ENCODE measurements at places on chromosomes 13 and 19. TPM values are rescaled to one million over a fixed set of nuclear protein-coding genes. Genes with fewer than 3 reads are reported as not detected.

CEACAM3 gene
- total RNA-seq, result not detected

SEMA6B gene
- total RNA-seq, result not detected

FGF21 gene
- total RNA-seq, result not detected

ZNF415 gene
- total RNA-seq, result 0.50 TPM

SELENOV gene
- total RNA-seq, result not detected

THSD8 gene
- 25.5 TPM for total RNA-seq

CERS1 gene
- not detected for total RNA-seq

STAP2 gene
- total RNA-seq, result 17.4 TPM

ZNF837 gene
- 1.9 TPM for total RNA-seq
